Thyroid gland (tissue), 4 donors: ENCODE measurements at places on chromosomes 3 and 15.

- no peak for DNase-seq
These were observed 32.8 kb upstream of the RASA2 start for GRCh38 chr3:141454054-141454453.

GRCh38 chr3:58012302-58012701 is 4.1 kb downstream of the FLNB start:
- no peak for DNase-seq

DNA sequence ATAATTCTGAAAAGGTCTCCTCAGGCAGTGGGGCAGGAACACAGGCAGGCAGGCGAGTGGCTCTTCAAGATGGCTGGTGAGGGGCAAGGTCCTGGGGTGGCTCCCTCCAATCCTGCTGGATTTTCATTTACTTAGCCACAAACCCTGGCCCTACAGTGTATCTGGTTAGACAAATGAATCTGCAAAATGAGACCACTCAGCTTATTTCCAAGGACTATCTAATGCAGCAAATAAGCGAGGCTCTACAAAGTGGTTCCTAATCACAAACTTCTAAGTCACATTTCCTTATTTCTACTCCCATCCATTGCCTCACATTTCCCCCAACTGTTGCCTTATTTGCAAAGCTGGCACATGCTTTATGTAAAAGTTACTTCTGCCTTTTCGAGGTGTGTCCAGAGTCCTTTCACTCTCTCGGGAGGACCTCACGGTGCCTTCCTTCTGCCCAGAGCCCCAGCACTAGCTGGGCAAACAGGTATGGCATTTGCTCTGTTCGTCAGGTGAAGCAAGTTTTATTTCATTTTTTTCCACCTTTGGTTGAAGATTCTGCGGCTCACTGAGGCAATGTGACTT is 40.5 kb downstream of the CCDC12 start:
- no peak for DNase-seq

- DNase-seq = no peak
These were observed 59.7 kb downstream of the SEMA3G start for GRCh38 chr3:52385157-52385556.

- no peak for DNase-seq
These were observed 103.9 kb downstream of the TMEM266 start for GRCh38 chr15:76163457-76164295.

DNA sequence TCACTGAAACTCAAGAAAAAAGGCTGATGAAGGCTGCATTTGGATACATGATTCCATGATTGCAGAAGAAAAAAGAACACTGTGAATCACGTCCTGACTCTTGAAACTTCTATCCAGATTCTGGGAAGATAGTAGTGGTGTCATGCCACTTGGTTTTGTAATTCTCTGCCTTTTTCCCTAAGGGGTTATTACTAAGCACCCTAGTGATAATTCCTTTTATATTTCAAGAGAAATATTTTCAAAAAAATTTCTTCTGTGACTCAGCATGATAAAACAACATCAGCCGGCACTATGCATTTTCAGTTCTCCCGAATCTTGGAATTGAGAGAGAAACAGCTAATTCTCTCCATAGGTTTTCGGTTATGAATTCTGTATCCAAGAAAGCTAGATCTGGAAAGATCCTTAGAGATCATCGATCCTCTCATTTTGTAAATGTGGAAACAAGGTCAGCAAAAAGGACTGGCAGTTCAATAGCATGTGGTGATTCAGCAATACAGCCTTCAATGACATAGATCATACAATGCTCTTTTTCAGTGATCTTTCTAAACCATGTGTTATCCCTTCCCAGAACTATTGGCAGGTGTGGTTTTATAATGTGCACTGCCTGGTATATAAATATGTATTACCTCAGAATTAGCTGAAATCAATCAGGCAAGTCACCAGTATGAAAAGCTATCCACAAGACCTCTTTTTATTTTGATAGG is 42.6 kb upstream of the TP63 start:
- DNase-seq = no peak

DNA sequence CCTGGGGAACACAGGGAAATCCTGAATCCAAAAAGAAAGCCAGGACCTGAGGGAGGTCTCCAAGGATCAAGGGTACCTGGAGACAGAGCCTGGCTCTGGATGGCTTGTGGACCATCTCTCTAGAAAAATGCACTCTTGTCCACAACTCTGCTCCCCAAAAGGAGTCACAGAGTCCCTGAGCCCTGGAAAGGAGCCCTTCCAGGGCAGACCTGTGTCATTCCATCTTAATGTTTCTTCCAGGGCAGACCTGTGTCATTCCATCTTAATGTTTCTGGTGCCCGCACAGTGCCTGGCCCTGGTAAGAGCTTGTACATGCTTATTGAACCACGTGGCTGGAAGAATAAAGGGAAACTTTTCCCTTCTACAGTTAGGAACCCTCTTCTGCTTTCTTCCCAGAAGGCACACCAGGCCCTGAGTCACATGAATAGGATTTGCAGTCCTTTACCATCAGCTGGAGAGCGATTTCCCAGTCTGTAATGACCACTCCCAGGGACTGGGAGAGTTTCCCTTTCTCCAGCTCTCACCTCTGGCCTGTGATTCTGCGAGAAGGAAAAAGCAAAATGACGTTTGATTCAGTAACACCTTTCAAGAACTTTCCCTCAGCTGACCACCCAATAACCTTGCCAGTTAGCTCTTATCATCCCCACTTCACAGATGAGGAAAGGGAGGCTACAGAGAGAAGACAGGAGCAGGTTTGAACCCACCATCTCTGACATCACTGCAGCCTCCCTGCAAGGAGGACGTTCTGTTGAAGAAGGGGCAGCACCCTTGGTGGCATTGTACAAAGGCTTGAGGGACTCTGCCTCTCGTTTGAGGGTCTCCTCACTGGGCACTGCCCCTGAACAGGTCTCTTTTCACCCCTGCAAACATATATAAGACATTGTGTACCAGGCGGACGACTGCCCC is 35.8 kb upstream of the SLCO2A1 start:
- DNase-seq = no peak

DNA sequence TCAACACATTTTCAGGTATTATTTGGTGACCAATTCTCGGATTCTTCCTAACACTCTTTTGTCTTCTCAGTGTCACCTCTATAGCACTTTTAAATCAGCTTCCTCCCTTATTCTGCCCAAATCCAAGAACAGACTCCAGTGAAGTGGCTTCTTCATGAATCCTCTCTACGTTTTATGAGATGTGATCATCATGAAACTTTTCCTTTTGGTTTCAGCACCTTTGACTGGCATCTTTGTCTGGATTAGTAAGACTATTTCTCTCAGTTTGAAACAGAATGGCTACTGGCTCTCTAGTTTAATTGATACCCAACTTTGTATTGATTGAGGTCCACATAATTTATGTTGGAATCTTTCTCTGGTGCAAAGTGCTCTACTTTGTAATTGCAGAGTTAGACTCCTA is 45.6 kb downstream of the CMC1 start:
- no peak for DNase-seq
